ENCODE measurements at places on chromosomes 7 and 10. TPM values are rescaled to one million over a fixed set of nuclear protein-coding genes. Genes with fewer than 3 reads are reported as not detected.

Gene PCDH15
- total RNA-seq = not detected

Gene CNTNAP2
- total RNA-seq = 1.1 TPM

Gene RHOBTB1
- 0.97 TPM for total RNA-seq

Gene VSTM4
- 0.57 TPM for total RNA-seq

Gene FAM13C
- total RNA-seq = not detected

- H3K27ac ChIP-seq = no peak overlapping the region
- H3K4me3 ChIP-seq = no peak overlapping the region
- no peaks in the 10 kb centered on the region for H3K27me3 ChIP-seq
- no peaks in the 10 kb centered on the region for H3K36me3 ChIP-seq
Observed at GRCh38 chr7:30850426-30850825, 61.2 kb upstream of the AQP1 start.

DNA sequence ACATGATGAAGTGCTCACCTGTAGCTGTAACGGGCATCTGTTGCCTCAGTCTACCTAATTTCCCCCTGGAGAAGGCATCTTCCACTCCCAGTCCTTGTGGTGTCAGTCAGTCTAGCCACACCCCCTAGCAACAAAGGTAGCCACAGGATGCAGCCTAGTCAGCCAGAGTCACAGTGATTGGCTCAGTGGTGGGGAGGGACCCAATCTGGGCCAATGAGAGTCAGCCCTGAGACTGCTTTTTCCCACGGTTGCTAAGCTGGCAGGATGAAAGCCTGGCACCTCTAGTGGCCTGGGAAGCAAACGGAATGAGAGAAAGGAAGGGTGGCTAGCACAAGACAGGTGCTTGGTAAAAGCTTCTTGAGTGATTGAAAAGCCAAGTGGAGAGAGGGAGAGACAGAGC lies 118.6 kb downstream of the SH3PXD2A start:
- H3K27ac ChIP-seq = no peak overlapping the region
- no peak overlapping the region for H3K4me3 ChIP-seq
- DNase-seq = no peak

DNA sequence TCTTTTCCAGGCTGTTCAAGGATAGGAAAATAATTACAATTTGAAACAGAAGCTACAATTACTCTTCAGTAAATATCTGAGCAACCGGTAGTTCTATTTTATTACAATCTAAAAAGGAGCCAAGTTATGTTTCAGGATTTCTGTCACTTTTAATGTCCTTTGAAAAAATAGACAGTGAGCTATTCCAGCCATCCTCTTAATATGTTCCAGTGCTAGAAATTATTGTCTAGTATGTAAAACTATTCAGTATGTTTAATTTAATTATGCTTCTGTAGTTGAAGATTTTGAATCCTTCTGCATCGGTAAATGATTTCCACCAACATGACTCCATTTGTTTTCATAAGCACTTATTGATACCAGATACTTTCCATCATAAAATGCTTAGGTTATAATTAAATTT lies 129.6 kb upstream of the SEMA3D start:
- no peak overlapping the region for H3K27ac ChIP-seq
- no peak for DNase-seq
- no peak overlapping the region for H3K4me3 ChIP-seq
- no peaks in the 10 kb centered on the region for H3K36me3 ChIP-seq
- H3K27me3 ChIP-seq = no peaks in the 10 kb centered on the region

GRCh38 chr7:73758581-73759138 lies 11.4 kb downstream of the CLDN3 start:
- H3K4me3 ChIP-seq = no peak overlapping the region
- no peaks in the 10 kb centered on the region for H3K27me3 ChIP-seq
- DNase-seq = no peak
- H3K27ac ChIP-seq = no peak overlapping the region

DNA sequence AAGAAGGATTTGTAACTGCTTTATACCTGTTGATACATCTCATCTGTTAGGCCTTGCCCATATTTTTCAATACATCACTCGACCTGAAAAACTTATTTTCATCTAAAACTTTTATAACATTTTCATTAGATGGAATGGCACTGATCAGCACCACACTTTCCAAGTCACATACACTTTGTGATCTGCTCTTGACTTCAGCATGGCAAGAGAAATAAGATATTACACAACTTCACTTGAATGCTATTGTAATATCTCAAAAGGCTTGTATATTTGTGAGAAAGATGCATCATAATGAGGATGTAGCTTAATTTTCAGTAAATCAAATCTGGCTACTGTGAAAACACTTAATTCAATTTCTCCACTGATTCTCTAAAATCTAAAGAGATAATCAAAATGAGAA lies 126.2 kb downstream of the MICU1 start:
- no peaks in the 10 kb centered on the region for H3K27me3 ChIP-seq
- no peak overlapping the region for H3K27ac ChIP-seq
- H3K4me3 ChIP-seq = no peak overlapping the region
- DNase-seq = no peak
- H3K36me3 ChIP-seq = no peaks in the 10 kb centered on the region

DNA sequence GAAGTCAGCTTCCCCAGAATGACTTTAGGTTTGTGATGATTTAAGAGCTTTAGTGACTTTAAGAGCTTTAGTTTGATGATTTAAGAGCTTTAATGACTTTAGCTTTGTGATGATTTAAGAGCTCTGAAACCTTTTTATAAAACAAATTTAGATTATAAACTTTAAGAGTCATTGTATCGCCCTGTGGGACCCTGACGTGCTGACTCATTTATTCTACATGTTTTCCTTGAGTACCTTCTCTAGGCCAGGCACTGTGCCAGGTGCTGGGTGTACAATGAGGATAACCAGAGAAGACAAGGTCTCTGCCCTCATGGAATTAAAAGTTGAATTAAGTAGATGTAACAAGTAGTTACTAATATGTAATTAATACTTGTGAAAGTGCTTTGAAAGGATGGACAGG lies 45.4 kb downstream of the CNNM1 start:
- no peaks in the 10 kb centered on the region for H3K4me1 ChIP-seq
- no peaks in the 10 kb centered on the region for H3K36me3 ChIP-seq
- H3K4me3 ChIP-seq = no peak overlapping the region
- no peaks in the 10 kb centered on the region for H3K27me3 ChIP-seq

DNA sequence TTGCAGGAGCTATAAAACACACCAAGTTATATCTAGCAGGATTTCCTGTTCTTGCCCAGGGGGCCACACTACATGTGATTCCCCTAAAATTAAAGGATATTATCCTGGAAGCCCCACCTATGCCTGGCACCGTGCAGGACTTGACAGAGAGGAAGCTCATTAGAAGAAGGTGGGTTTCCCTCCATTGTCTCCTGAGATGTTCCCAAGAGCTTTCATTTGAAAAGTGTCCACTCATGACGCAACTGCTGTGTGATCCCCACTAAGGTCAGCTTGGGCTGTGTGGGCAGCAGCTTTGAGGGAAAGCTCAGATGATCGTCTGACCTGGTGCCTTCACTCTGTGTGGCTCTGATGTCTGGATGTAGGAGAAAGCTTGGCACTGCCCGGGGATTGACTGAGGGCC lies 53.5 kb downstream of the RAMP3 start:
- peaks cover 2% of the 10 kb centered on the region for H3K27me3 ChIP-seq
- no peaks in the 10 kb centered on the region for H3K36me3 ChIP-seq
- no peak for DNase-seq

GRCh38 chr10:132181691-132182425 lies 4.9 kb upstream of the DPYSL4 start:
- DNase-seq = no peak
- peaks cover 23% of the 10 kb centered on the region for H3K27me3 ChIP-seq
- no peaks in the 10 kb centered on the region for H3K36me3 ChIP-seq

DNA sequence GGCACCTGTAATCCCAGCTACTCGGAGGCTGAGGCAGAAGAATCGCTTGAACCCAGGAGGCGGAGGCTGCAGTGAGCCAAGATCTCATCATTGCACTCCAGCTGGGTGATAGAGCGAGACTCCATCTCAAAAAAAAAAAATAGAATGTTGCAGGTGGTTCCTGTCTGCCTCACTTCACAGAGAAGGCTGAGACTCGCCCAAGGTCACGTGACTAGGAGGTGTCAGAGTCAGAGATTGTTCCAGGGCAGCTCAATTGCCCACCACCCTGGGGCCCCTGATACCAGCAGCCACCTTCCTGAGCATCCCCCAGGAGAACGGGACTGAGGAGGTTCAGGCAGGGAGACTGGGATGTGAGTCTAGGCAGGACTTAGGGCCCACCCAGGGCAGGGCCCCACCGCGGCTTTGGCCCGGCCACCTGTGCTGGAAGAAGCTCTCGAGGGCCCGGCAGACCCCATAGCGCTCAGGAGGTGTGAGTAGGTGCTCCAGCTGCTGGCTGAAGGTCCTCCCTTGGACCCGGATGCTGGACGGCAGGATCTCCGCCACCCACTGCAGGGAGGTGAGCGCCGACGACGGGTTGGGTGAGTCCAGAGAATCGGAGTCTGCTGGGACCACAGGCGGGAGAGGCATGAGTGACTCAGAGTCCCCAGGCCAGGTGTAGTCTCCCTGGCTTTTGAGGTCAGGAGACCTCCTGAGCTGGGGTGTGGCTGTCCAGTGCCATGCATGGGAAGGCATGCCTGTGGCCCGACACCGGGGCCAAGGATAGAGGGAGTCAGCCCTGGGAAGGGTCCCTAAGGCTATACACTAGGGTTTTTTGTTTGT lies 30.9 kb downstream of the GRID2IP start:
- peaks cover 6% of the 10 kb centered on the region for H3K4me1 ChIP-seq
- H3K36me3 ChIP-seq = no peaks in the 10 kb centered on the region
- no peak overlapping the region for H3K4me3 ChIP-seq
- DNase-seq = no peak
- no peaks in the 10 kb centered on the region for H3K27me3 ChIP-seq

GRCh38 chr7:7795630-7796121 lies 77.3 kb upstream of the RPA3 start:
- no peak for DNase-seq
- no peaks in the 10 kb centered on the region for H3K27me3 ChIP-seq
- peaks cover 4% of the 10 kb centered on the region for H3K36me3 ChIP-seq
- H3K4me1 ChIP-seq = no peaks in the 10 kb centered on the region
- no peak overlapping the region for H3K27ac ChIP-seq

GRCh38 chr7:34772296-34772938 lies 114.4 kb downstream of the NPSR1 start:
- no peak overlapping the region for H3K4me3 ChIP-seq
- no peaks in the 10 kb centered on the region for H3K27me3 ChIP-seq
- no peak overlapping the region for H3K27ac ChIP-seq
- no peaks in the 10 kb centered on the region for H3K36me3 ChIP-seq

GRCh38 chr7:49775065-49775948 lies 1.9 kb downstream of the VWC2 start:
- no peaks in the 10 kb centered on the region for H3K4me1 ChIP-seq
- H3K27me3 ChIP-seq = peaks cover 16% of the 10 kb centered on the region
- H3K27ac ChIP-seq = no peak overlapping the region
- H3K4me3 ChIP-seq = no peak overlapping the region
- DNase-seq = no peak

- DNase-seq = no peak
- H3K27me3 ChIP-seq = no peaks in the 10 kb centered on the region
- H3K4me3 ChIP-seq = no peak overlapping the region
- H3K4me1 ChIP-seq = no peaks in the 10 kb centered on the region
- H3K36me3 ChIP-seq = no peaks in the 10 kb centered on the region
Observed at GRCh38 chr10:10310498-10310897, 707.2 kb upstream of the CELF2 start.

- peaks cover 22% of the 10 kb centered on the region for H3K4me1 ChIP-seq
- no peaks in the 10 kb centered on the region for H3K36me3 ChIP-seq
- H3K27me3 ChIP-seq = no peaks in the 10 kb centered on the region
- no peak overlapping the region for H3K27ac ChIP-seq
- no peak overlapping the region for H3K4me3 ChIP-seq
Observed at GRCh38 chr10:88274286-88274685, 308.8 kb downstream of the RNLS start.

Data from natural killer cell (primary cell).